Brain pericyte (primary cell): ENCODE measurements at places on chromosomes 2 and 18.

DNA sequence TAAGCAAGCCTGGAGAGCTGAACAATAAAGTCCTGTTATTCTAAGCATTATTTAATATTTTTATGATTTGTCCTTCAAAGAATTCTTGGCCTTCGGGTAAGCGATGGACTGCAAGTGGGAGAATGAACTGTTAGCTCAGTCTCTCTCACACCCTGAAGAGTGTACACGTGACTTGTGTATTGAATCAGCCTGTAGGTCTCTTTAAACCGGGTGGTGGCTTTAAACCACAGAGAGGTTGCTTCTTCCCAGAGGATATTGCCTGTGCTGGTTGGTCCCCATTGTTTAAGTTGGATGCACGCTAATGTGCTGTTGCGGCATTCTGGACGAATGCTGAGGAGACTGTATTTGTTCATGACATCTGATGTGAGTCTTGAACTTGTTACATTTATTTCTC lies 183.3 kb downstream of the LTBP1 start:
- DNase-seq = no peak

DNA sequence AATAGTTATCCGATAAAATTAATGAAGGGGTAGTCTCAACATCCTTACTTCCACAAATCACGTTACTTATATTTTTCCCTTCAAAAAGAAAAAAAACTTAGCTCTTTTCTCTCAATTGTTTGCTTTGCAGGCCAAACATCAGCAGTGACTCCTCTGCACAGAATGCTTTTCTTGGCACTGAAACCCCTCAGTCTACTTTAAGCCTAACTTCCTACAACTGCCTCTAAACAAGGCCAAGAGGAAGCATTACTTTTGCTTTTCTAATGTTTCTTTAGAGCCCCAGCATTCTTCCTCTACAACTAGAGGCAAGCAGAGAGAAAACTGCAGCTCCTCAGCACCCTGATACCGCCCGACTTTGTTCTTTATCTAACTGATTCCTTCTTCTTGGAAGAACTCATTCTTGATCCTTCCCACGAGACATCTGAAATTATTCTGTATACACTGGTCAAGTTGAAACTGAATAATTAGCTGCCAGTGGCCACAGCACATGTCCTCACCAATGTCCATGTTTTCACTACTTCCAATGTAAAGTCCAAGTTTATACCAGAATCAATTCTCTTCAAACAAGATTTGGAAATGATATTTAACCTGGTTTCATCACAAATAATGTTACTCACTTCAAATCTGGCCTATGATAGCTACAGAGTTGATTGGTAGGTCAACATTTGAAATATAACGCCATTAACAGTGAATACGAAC lies 55.3 kb downstream of the DTNB start:
- peak; percentile 60 for DNase-seq

DNA sequence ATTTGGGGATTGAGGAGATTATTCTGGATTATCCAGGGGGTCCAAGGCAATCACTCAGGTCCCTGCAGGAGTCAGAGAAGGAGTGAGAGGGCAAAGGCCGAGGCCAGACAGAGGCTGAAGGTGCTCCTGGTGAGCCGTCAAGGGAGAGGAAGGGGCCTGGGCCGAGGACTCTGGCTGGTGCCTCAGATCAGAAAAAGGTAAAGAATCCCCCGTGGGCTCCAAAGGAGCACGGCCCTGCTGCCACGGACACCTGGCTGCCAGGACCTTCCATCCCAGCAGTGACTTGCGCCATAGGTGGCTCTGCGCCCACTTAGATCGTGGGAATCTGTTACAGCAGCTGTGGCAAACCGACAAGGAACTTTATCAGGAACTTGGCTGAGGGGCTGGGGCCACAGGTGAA lies 374.8 kb upstream of the MYT1L start:
- DNase-seq = no peak

DNA sequence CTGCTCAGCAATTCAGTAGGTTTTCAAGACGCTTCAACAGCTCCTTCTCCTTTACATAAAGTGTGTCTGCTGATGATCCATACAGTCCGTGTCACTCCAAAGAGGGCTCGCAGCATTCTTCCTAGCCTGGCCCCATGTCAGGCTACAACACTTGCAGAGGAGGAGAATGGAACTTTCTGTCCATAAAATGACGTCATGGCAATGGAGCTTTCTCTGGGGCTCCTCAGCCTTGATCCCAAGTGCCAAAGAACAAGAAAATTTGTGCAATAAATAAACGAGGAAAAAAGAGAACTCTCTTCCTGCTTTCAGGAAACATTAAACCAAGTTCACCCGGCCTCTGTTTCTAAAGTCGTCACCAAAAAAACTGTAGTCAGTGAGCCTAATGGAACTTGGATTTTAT lies 199.5 kb upstream of the MEIS1 start:
- DNase-seq = no peak

GRCh38 chr18:21857871-21858270 lies 117.3 kb downstream of the MIB1 start:
- DNase-seq = no peak

DNA sequence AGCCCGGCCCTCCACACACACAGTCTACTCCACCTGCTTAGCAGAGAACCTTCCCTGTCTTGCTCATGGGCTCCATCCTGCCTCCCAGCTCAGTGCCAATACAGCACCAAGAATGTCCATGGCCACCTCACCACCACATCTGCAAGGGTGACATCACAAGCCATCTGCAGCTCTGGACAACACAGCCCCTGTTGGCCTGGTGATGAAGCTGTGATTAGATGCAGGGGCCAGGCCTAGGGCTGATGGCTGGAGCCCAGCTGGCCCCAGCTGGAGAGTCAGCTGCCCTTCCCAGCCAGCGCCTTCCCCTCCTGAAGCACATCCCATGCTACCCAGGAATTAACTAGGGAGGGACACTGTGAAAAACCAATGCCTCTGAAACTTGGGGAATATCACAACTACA lies 91.1 kb downstream of the TTC32 start:
- DNase-seq = no peak

- DNase-seq = peak; percentile 40
These were observed 137.1 kb upstream of the CCDC68 start for GRCh38 chr18:55096263-55096951.

GRCh38 chr18:24928301-24928878 lies 423.6 kb downstream of the ZNF521 start:
- no peak for DNase-seq

- DNase-seq = no peak
These were observed 547.3 kb upstream of the VWC2L start for GRCh38 chr2:213863541-213863940.

- no peak for DNase-seq
These were observed 1.9 kb downstream of the HS6ST1 start for GRCh38 chr2:128316777-128317180.

DNA sequence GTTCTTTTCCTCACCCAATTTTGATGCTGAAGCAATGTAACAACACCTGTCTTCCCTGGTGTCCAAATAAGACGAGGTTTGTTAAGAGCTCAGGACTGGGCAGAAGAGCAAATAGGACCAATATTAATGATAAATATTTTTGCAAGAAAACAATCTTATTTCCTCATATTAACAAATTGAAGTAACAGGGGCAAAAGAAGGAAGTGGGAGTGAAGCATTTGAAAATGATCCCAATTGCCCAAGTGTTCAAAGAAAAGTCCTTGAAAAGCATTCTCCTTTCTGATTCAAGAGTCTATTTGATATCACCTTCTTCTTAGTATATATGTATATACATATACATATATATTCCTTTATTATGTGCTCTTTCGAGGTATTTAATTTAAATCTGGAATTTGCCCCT lies 418.8 kb downstream of the ARHGAP15 start:
- no peak for DNase-seq

- no peak for DNase-seq
These were observed 2.9 kb upstream of the ATOH8 start for GRCh38 chr2:85750587-85751575.

DNA sequence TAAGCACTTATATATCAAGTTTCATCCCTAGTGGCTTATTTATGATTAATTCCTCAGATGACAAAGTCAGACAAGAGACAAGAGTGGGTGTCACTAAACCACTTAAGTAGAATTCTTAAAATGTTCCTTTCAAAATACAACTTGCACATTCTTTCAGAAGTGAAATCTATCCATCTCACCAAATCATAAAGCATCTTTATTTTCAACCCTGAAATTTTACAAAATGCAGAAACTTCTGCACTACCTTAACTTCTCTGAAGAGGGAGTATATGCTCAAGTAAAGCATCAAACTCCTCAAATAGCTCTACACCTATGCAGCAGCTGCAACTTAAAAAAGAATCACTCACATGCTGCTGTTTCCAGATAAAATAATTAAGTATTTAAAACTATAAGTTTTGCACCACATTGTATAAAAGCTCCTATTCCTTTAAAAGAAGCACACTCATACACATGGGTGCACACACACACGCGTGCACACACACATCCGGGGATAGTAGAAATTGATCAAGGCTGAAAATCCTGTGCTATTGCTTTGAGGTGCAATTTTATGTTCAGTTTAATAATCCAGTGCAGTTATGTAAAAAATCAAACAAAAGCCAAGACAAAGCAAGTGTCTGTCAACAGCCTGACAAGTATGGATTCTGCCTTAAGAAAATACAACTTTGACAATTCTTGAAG lies 244.5 kb downstream of the TCF4 start:
- no peak for DNase-seq

DNA sequence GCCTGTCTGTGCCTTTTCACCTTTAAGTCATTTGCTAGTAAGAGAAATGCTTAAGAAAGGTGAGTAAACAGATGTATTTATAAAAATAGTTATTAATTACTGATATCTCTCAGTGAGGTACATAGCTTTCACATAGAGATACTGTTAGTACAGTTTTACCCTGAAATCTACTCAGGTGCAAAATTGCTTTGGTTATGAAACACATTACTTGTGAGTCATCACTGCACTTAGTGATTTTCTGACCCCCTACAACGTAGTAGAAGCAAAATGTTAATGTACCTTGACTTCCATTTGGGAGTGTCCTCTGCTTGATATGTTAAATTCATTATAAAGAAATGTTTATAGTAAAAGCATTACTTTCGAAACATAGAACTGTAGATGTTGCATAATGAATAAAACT lies 6.5 kb downstream of the GLS start:
- DNase-seq = no peak

DNA sequence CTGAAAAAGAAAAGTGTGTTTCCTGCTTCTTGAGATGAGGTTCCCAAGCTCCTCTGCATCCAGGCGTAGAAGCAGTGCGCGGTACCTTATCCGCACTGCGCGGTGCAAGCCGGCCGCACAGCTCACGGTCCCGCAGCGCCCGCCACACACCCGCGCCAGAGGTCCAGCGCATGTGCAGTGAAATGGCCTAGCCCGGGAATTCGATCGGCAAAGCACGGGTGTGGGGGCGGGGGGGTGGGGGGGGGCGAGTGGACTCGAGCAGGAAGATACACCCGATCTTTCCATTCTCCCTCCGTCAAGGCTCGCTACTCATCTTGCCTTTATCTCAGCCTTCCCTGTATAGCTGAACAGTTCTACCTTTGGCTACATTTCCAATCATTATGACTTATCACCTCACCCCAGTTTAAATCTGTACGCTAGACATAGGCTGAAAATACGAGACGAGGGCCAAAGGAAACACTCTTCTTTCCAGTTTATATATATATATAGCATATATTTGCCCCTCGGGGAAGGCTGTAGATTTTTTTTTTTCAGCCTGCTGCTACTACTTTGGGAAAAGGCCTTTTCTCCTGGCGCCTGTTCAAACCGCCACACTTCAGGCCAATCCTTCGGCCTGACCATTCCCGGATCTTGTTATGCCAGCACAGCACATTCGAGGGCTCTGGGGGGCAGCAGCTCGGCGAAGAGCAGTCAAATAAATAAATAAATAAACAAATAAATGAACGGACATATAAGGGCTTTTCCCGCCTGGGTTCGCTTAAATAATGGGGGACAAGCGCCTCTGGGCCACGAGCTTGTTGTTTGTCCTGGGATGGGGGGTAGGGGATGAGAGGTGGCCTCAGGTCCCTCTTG lies 10.4 kb downstream of the HOXD8 start:
- DNase-seq = no peak

GRCh38 chr2:40653829-40654228 lies 201.9 kb upstream of the SLC8A1 start:
- no peak for DNase-seq

GRCh38 chr2:240574386-240575100 lies 6.3 kb downstream of the RNPEPL1 start:
- DNase-seq = no peak

DNA sequence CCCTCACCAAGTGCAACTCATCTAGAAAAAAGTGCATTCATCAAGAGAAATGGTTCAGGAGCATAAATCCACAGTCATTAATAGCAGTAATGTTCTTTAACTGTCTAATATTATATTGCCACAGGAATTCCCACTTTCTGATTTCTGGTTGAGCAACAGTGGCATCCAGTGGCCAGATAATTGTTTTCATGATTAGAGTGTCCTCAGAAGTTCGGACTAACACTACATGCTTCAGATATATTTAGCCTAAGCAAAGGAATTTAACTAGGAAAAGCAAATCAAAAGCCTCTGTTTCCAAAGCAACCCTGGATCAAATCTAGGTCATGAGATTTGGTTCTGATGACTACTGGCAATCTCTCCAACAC lies 9.8 kb upstream of the ERBB4 start:
- no peak for DNase-seq

DNA sequence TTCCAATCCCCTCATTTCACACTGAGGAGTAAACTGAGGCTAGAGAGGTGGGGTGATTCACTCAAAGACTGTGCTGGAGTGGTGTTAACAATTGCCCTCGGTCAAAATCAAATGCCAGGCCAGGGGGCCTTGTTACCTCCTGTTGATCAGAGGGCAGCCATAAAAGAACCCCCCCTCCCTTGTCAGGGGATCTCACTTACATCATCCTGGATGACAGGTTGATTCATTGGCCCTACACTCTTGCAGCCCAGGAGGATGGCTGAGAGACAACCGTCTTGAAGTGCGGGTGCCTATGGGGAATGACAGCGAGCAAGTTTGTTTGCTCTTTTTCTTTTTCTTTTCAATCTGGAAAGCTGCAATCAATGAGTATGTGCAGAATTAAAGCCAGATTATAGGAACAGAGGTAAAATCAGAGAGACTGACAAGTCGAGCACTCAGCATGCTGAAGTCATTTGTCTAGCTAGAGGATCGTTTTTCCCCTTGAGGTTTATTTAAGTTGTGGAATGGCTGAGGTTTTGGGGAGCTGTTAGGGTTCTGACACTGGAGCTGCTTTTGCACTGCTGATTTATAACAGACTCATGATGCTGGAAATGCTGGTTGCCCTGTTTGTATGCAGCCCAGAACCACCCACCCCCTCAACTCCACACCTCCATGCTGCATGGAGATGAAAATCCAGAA lies 26.4 kb upstream of the NRP2 start:
- DNase-seq = no peak

DNA sequence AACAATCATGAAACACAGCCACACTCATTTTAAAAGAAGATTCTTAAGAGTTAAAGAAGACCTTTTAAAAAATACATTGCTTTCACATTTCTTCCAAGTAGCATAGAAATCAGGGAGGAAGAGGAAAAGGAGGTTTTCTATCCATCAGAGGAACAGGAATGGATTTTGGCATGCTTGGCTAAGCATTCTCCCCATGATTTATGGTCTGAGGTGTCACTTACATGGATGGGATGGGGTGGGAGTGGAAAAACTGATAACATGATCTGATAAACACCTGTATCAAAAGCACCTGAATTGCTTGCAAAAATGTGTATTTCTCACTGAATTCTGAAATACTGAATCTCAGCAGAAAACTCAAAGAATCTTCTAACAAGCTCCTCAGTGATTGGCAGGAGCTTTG lies 265.9 kb downstream of the NRXN1 start:
- no peak for DNase-seq
